Hematopoietic multipotent progenitor cell treated with erythropoietin and hydrocortisone succinate and interleukin-3 and kit ligand, for 4 days (in vitro differentiated cells): ENCODE measurements at places on chromosomes 7 and 10.
A peak's percentile ranks its signal among the peaks of the same experiment; 100 is the strongest.

DNA sequence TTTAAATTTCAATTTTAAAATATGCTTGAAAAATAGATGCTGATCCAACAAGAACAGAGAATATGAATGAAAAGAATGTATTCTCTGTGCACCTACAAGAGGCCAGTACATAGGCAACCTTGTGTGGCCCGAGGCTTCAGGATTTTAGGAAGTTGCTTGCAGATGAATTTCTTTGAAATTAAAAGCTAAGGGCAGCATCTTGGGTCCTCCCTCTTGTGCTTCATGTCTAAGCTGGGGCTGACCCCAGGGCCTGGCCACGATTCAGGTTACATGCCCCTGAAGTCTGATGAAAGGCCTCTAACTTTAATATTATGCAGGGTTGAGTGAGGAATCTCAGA, 138.9 kb downstream of the BMPER start:
- DNase-seq = no peak

GRCh38 chr10:86472061-86472460, 49.5 kb downstream of the WAPL start:
- DNase-seq = no peak

DNA sequence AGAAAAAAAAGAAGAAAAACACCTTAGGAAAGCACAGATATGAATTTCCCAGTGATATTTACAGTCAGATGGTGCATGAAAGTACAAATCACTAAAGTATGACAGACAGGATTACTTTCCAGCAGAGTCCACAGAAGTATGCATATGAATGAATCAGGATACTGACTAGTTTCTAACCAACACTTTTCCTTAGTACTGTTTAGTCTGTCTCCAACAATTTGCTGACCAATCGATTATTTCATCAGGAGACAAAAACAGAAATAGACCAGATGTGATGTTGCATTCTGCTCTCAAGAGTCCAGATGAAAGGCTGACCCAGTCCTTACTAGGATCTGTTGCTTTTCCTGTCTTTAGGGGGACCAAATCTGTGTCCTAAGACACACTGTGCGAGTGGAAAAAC, 14.6 kb downstream of the SLC35B4 start:
- DNase-seq = no peak

DNA sequence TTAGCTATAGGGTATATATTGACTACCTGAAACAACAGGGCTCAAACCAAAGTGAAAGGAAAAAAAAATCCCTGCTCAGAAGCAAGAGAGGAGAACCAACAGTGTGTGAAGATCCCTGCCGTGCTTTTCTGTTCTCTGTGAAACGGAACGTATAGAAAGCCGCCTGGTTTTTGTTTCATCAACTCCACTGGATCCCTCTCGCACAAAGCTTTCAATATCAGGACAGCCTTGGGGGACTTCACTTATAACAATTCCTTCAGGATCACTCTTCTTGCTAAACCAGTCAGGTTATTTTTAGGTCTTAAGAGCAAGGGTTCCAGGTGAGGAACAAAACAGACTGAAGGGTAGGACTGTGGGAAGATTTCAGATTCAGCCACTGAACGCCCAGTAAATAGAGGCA, 151.1 kb upstream of the CACNA2D1 start:
- DNase-seq = no peak

GRCh38 chr7:35036361-35037171, 719 bp downstream of the DPY19L1 start:
- DNase-seq = peak; percentile 75

- DNase-seq = no peak
Measured at GRCh38 chr10:116952729-116953128, 52.3 kb downstream of the SHTN1 start.

DNA sequence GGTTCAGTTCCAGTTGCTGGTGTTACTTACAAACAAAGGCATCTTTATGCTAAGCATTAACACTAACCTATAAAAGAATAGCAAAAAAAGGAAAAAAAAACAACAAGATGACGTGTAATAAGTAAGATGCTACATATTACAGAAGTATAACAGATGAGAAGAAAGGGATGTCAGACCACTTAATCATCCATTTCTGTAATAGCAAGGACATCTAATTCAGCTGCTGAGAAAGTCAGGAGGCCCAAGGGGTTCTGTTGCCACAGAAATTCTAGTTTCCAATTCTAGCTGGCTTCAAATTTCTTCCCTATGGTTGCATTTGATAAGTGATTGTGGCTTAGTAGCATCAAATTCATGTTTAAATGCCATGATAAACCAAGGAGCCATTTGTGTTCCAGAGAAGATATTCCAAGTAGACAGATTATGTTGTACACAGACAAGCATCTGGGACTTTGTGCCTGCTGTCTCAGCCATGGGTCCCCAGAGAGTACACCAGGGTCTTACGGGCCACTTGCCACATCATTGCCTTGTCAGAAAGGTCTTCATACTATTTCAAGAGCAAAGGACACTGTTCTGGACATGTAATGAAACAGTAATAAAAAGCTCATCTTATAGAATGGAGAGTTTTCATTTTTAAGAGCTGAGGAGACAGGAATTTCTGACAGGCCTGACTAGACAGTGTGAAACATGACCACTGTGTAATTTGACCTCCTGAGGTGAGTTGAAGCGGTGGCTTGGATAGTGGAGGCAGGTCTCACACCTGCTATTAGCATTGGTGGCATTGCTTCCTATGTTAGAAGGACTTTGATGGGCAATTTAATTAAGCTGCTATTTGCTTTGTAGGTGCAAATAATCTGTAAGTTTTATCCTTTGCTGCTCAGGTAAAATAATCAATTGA, 4.2 kb upstream of the ASB4 start:
- DNase-seq = no peak

- DNase-seq = no peak
Measured at GRCh38 chr7:118949031-118949430, 724.5 kb downstream of the ANKRD7 start.

DNA sequence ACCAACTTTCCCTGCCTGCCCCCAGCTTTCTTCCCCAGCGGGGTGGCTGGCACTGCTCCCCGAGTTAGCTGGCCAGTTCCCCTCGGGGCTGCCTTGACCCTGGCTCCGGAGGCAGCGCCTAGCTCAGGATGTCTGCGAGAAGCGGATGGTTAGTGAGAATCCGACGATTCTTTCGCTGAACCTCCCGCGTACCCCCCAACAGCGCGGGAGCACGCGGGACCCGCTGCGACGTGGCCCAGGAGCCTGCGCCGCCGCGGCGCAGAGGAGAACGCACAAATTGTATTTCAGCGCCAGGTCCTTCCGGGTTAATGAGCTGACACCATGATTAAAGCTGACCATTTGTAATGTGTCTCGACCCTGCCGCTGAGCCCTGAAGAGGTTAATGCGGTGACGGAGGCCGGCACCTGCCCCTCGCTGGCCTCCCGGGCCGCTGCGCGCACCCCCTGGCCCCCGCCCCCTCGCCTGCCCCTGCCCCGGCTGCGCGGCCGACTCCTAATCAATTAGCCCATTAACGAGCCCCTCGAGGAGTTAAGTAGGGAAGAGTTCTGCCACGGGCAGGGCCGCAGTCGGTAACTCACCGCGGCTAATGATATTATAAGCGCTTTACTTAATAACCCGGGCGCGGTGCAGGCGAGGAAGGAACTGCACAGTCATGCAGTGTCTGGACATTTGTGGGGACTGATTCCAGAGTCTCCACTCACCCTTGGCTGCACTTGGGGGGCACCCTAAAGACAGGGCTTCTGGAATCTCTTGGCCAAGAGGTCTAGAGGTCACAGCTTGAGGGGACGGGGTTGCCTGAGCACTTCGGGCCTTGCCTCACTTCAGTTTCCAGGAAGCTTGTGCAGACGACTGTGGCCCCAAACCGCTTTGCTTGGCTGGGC, 1.7 kb upstream of the HMX2 start:
- no peak for DNase-seq

DNA sequence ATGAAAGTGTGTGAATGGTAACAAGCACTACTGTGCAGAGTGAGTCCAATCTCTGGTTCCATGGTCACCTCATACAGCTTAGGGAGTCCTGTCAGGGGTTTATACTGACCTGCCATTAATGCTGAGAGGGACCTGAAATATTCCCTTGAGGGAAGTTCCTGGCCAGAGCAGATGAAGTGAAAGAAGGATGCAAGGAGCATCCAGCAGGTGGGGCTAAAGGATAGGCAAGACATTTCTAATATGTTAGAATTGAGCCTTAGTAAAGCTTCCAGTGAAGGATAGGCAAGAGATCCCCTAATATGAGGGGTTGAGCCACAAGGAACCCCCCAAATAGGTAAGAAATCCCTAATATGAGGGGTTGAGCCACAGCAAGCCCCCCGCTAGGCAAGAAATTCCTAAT, 25.5 kb upstream of the FAM221A start:
- DNase-seq = peak; percentile 58

DNA sequence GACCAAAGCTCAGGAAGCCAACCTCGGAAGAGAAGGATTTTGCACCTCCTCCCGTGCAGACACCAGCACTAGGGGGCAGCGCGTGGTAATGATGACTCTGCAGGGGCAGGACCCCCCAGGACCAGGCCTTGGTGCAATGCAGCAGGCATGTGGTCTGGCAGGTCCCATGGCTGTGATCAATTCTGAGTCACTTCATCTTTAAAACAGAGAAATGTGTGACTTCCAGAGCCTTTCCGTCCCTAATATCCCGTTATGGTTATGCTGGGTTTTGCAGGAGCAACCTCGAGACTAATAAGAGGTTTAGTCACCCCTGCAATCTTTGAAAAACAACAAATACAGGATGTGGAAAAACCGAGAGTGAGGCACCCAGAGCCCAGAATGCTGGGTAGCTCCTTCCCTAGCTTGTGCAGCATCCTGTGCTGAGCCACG, 30.2 kb upstream of the GJD4 start:
- no peak for DNase-seq

DNA sequence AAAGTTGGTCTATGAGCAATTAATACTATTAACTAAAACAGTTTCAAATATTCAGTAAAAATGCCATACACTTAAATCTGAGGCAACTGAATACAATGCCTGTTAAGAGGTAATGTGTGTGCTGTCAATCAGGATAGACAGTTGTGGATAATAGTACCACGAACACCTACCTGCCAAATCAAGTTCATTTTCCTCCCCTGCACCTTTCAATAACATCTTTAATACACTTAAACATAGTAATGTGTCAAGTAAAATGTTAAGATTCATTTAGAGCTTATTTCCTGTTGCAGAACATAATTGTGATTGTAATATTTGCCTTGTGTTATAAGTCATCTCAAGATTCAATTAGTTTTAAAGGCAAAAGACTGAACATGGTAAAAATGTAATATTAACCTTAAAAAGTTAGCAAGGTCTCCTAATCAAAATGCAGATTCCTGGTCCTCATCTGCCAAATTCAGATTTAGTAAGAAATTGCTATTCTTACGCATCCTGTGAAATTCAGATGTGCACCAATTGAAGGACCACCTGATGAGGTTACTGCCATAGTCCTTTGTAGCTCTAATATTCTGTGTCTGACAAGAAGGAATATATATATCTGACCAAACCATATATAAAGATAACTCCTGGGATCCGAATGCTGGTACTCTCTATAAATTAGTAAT, 37.1 kb downstream of the COL1A2 start:
- DNase-seq = no peak

DNA sequence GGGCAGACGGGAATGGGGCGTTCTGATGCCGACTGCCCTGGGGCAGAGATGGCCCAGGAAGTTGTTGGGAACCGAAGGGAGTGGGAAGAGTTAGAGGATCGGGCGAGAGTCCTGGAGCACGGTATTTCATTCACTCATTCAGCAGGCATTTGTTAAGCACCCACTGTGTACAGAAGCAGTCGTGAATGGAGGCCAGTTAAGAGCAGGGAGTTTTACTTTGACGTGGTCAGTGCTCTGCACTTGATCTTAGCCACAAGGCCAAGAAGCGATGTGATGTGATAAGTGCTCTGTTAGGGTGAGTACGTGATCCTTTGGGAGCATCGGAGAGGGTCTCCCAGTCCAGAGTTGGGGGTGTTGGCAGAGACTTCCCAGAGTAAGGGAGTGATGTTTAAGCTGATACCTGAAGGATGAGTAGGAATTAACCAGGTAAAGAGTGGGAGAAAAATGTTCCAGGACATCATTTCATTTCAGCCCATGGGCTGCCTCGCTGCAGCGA, 890 bp downstream of the ZFYVE27 start:
- DNase-seq = no peak

DNA sequence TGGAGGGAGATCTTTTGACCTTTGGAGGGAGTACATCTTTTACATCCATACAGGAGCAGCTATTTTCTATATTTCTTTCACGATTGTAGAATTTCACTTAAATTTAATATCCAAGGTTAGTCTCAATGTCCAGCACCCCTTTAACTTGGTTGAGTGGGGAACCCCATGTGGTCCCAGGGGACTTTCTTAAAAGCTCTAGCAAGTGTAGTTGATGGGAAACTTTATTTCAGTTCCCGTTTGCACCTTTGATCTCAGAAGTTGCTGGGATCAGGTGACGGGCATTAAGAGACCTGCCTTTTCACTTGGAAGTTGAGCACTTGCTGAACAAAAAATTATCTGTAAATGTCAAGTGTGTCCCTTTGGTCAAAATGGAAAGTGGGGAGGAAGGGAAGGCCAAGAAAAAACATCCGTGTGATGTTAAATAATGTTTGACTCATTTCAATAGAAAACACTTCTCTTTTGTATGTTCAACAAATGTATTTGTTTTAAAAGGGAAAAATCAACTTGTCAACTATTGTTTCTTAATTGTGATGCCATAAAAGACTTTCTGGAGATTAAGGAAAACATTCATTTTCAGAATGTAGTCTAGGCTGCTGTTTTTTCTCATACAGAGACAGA, 370.1 kb upstream of the GALNT17 start:
- DNase-seq = no peak

DNA sequence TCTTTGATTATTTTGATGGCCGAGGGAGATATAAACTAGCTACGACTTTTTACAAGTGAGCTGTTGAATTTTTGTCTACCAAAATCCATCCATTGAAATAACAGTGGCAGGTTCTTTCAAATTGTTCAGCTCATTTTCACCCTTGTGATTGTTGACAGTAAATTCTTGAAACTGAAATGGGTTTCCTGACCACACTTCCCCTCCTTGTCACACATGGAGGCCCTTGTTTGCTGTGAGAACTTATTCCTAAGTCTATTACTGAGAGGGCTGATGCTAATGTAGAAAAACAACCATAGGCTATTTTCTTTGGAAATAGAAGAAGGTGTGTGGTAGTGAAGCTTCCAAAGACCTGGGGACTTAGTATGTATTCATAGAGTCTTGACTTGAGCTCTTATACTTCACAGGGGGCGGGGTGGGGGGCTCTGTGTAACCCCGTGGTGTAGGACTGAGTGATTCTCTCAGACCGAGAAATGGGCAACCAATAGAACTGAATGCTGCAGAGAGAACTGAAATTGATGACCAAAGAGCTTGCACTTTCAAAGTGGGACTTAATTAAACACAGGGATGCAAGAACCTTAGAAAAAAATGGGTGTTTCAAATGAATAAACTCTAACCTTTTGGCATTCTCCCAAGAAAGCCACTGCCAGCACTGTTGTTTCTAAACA, 718.9 kb downstream of the CCSER2 start:
- no peak for DNase-seq

DNA sequence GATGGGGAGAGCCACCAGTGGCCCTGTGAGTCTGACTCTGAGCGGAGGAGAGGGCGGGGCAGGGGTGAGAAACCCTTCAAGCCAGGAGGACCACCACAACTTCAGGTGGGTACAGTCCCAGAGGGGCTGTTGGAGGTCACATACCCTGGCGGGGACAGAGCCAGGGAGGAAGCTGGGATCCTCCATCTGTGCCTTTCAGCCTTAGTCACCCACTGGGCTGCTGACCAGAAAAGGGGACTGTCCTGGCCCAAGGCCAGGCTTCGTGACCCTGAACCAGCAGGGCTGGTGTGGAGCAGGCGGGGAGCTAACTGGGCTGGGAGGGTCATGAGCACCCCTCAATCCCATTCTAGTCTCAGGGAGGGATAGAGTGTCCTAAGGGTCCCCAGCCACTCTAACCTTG, 1.5 kb upstream of the CALHM3 start:
- no peak for DNase-seq
